ENCODE measurements at places on chromosomes 2 and 18.

DNA sequence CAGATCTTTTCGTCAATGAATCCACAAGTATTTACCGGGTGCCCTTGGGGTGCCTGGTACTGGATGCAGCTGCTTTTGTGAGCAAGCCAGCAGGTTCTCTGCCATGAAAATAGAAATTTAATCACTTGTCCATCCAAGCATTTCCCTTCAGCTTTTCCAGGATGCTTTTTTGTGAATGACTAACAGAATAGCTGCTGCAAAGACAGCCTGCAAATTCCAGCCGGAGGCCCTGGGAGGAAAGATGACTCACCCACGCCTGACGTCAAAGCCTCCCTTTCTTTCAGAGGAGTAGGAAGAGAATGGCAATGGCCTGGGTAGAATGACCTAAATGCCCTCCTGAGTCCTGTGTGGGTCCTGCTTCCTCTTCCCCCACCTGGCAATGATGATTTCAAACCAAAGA, 111.9 kb downstream of the AP1S3 start:
- no peak for DNase-seq

DNA sequence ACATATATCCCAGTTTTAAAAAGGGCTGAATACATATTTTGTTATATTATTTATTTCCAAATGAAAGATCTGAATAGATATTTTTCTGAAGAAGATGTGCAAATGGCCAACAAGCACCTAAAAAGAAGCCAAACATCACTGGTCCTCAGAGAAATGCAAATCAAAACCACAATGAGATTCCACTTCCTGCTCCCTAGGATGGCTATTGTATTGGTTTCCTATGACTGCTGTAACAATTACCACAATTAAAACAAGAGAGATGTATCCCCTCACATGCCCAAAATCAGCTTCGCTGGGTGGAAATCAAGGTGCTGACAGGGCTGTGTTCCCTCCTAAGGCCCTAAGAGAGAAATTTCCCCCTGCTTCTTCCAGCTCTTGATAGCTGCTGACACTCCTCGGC, 23.2 kb downstream of the ABCB11 start:
- DNase-seq, result no peak

DNA sequence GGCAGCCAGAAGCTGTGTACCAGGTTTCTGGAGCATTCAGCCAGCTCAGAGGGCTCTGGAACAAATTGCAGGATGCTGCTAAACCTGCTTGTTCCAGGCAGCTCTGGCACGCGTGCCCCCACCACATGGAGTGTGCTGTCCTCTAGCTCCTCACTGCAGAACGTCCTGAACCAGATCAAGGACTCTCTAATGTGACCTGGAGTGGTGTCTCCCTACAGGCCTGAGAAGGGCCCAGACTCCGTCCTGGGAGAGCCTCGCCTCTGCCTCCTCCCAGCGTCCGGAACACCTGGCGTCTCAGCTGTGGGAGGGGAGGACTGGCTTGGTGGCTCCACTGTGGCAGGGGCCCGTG, 115.6 kb upstream of the GPC1 start:
- DNase-seq, result no peak

GRCh38 chr18:31741097-31741735, 19.5 kb downstream of the SLC25A52 start:
- no peak for DNase-seq

DNA sequence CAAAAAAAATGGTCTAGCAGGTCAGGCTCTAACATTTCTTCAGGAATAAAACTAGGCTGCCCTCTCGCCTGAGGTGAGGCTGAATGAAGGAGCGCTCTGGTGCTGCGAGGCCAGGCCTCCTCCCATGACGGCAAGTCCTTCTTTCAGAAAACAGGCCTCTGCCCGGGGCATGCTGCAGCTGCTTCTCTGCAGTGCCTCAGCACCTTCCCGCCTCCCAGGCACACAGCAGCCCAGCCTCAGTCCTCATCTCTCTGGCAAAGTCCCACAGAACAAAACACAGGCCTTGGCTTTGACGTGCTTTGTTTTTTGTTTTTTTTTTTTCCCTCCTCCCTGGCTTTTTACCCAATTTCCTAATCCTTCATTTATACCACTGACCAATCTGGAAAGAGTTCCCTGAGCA, 74.8 kb downstream of the BCL11A start:
- no peak for DNase-seq

DNA sequence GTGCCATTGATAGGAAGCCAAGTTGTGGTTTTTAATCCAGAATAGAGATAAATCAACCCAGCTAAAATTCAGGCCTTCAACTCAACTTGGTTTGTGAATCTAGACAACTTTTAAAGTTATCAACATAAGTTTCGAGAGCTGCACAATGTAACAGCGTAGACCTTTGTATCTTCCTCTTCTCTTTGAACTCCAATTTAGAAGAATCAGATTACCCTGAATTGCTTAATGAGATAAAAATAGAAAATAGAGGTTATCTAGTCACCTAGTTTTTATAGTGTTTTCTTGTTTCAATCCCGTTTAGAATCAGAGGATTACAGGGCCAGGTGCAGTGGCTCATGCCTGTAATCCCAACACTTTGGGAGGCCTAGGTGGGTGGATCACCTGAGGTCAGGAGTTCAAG, 12.3 kb downstream of the MOGAT1 start:
- no peak for DNase-seq

DNA sequence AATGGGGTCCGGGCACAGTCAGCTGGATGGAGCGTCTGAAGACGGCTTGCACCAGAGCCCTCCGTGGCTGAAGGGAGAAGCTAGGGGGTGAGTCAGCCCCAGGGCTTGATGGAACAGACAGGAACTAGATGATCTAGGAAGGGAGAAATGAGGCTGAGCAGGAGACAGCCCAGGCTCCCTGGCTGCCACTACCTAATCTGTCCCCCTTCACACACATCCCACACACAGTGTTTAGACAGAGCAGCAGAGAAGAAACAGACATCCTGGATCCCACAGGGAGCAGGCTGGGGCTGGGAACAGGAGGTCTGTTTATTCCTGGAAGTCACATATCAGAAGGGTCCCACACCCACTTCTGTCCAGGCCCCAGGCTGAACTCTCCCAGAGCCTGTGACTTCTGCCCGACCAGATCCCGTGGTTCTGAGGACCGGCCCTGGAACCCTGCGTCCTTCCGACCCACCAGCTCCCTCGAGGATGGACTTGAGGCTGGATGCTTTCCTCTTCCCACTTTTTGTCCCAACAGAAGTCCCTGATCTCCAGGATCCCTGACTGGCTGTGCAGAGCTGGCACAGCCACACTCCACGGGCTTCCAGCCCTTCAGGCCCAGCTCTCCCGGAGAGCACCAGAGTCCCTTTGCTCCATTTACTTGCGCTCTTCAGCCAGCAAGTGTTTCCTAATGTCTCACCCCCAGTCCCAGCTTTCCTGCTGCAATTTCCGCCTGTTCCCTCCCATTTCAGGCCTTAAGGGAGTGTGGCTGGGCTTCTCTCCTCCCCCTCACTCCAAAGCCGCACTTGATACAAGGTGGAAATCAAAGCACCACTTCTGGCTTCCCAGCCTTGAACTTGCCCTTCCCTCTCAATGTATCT, 1.5 kb upstream of the GPBAR1 start:
- DNase-seq, result no peak

DNA sequence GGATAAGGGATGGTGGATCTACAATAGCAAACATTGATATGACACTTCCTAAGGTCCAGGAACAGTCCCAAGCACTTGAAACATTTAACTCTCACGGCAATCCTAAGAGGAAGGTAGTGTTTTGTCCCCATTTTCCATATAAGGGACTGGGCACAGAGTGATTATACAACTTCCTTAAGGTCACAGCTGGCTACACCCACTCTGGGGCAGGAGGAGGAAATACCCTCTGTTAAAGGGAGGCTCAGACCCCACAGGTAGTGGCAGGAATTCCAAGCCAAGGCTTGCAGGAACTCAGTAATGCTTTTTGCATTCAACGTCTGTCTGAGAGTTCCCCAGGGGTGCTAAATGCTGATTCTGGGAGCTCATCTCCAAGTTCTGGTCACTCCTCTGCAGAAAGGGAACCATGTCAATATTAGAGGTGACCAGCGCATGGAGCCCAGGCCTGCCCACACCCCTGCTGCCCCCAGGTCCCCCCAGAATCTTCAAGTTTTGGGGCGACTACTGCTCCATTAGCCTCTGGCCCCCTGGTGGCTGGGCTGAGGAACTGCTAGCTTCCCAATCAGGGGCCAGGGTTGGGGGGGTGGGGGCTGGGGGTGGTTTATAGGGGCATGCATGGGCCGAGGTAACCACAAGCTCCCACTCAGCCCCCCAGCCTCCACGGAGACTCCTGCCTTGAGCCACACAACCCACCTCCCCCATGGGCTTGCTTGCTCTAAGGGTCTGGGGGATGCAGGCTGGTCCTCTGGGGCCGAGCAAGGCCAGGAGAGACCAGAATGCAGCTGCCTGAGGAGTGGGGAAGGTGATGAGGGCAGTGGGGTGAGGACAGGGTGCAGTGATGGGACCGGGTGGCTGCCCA, 11.1 kb downstream of the OBSL1 start:
- no peak for DNase-seq

DNA sequence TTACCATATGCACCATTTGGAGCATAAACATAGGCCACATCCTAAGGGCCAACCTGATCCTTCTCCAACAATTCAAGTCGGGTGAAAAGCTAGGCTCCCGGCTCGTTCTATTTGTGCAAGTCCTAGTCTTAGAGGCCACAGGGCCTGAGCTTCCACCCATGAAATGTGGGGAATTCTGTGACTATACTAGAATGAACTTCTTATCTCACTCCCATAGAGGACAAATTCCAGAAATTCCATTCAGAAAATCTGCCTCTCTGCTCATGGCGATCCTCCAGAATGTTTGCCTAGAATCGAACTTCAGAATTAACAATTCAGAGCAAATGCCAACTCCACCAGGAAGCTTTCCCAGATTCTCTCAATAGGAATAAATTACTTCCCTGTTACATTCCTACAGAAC, 187.9 kb downstream of the BCL11A start:
- no peak for DNase-seq

DNA sequence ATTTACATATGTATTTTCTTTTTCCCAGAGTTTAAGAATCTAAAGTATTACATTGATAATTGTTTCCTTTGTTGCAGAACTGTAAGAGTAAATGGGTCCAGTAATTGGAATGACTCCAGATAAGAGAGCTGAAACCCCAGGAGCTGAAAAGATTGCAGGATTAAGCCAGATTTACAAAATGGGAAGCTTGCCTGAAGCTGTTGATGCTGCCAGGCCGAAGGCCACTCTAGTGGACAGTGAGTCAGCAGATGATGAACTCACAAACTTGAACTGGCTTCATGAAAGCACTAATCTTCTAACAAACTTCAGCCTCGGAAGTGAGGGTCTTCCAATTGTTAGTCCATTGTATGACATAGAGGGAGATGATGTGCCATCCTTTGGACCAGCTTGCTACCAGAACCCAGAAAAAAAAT, 183.8 kb upstream of the STON1 start:
- no peak for DNase-seq

DNA sequence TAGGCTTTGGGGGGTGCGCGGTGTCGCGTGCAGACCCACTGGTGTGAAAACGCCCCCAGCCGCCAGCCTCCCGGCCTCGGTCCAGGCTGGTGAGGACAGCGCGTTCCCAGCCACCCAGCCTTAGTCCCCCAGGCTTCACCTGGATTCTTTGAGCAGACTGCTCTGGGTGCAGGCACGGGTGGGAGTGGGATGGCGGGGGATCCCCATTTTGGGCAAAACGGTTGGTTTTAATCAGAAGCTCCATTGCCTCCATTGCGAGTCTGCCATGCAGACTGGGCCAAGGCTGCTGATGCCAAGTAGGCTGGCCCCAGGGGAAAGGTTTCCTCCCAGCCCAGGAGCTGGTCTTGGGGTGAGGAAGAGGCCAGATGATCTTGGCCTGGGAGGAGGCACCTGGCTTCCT, 445 bp downstream of the MLPH start:
- no peak for DNase-seq

DNA sequence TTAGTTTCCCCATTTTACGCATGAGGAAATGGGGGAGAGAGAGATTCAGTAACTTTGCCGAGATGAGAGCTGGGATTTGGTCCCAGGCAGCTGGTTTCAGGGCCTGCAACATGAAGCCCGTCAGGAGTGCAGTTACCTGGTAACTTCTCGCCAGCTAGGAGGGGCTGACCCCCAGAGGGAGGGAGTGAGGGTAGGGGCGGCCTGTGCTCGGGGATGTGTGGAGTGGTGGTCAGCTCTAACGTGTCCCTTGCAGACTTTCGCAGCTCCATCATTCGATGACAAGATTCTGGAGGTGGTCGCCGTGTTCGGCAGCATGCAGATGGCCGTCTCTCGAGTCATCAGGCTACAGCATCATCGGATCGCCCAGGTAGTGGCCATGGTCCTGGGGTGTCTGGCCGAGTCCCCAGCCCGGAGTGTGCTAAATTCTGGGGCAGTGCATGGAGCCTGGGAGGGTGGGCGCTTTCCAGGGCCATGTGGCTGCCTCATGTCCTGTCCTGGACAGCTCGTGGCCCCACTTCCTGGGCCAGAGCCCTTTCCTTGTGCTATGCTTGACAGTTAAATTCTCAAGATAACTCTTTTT, 103.8 kb downstream of the DGKD start:
- no peak for DNase-seq

- no peak for DNase-seq
These were observed 6.2 kb downstream of the PARD3B start for GRCh38 chr2:204551512-204551863.

DNA sequence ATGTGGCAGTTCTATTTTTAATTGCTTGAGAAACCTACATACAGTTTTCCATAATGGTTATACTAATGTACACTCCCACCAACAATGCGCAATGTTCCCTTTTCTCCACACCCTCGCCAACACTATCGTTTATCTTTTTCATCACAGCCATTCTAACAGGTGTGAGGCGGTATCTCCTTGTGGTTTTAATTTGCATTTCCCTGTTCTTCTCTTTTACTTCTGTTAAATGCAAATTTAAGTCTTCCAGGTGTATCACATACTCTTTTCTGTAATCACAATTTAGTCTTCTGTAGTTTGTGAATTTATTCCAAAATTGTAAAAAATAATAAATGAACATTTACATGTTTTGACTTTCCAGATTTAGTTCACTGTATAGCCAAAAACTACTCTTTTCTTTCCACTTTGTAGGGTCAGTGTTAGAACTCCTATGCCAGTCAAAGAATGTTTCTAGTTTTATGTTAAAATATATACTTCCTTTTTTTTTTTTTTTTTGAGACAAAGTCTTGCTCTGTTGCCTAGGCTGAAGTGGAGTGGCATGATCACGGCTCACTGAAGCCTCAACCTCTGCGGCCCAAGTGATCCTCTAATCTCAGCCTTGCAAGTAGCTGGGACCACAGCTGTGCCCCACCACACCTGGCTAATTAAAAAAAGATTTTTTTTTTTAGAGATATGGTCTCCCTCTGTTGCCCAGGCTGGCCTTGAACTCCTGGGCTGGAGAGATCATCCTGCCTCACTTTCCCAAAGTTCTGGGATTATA, 15.4 kb upstream of the ACYP2 start:
- no peak for DNase-seq

GRCh38 chr2:165905854-165906253, 47.7 kb downstream of the TTC21B start:
- DNase-seq, result no peak

DNA sequence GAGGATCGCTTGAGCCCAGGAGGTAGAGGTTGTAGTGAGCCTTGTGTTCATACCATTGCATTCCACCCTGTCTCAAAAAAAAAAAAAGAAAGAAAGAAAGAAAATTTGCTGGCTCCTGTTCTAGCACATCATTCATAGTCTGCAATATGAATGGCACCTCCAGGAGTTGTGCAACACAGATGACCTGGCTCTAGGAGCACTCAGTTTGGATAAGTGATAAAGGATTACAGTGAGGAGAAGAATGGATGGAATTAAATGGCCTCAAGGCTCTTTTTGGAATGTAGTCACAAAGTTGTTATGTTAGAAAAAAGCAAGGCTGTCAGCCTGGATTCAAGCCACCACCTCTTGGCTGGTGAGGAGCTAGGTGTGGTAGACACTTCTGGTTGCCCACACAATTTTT, 21.5 kb upstream of the SPRED2 start:
- DNase-seq, result no peak
